ENCODE measurements at places on chromosomes 1 and 21. TPM values are rescaled to one million over a fixed set of nuclear protein-coding genes. Genes with fewer than 3 reads are reported as not detected.
A peak's percentile ranks its signal among the peaks of the same experiment; 100 is the strongest.

DNA sequence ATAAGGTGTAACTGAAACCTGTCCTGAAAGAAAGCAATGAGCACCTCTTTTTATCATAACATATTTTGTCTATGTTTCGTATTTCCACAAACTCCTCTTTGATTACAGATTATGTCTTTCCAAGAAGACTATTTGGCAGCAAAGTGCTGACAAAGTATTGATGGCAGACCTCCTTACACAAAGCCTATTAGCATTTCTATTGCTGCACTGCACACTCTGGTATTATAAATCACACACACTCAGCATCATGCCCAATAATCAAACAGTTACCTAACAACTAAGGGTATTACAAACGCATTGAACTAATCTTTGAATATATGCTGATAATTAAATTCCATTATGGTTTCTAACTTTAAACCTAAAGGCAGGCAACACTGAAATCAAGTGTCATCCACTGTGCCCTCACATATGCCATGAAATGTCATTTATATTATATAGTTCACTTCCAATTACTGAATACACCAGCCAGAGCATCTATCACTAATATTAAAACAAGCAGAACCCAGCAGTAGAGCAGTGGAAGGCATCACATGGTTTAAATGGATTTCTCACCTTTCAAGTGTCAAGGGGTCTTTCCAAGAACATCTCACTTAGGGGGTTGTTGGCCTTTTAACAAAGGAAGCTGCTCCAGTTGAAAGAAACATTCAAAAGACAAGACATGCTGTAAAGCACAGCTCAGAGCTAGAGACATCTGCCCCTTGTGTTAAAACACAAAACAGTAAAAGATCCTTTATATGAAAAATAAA lies 239.1 kb downstream of the RERE start:
- DNase-seq, result no peak

DNA sequence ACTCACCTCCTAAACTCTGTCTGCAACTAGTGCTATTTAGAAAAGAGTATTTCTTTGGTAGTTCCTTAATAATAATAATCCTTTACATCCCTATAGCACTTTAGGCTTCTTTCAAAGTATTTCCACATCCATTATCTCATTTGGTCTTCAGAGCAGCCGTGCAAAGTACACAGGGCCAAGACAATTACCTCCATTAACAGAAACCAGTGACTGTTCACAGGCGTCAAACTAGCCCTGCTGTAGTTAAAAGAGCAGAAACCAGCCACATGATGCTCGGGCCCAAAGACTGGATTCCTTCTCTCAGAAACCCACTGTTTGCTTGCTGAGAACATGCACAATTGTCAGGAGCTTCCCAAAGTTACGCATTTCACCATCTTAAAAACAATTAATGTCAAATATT lies 396.0 kb upstream of the DAB1 start:
- no peak for DNase-seq

DNA sequence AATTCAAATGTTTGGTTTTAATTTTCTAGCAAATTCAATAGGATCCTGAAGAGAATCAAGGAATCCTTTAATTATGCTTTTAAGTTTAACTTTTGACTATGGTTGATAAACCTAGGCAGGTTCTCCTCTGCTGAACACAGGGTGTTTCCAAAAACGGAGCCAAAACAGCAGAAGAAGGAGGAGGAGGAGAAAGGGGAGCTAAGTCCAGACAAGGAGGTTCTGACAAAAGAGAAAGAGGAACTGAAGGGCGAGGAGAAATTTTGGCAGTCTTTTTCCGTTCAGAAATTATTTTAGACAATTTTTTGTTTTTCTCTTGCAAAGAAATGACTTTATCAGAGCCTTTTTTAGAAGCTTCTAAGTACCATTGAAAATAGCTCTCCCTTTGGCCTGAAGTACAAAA lies 33.2 kb upstream of the FNBP1L start:
- DNase-seq, result no peak

- DNase-seq, result no peak
These were observed 16.5 kb downstream of the TADA1 start for GRCh38 chr1:166859597-166859996.

GRCh38 chr1:183185941-183186490 lies at the start of gene LAMC2:
Gene LAMC2 (plus strand): TSS chr1:183186264. CDS start chr1:183186353, 89 bp downstream.
- no peak for DNase-seq

DNA sequence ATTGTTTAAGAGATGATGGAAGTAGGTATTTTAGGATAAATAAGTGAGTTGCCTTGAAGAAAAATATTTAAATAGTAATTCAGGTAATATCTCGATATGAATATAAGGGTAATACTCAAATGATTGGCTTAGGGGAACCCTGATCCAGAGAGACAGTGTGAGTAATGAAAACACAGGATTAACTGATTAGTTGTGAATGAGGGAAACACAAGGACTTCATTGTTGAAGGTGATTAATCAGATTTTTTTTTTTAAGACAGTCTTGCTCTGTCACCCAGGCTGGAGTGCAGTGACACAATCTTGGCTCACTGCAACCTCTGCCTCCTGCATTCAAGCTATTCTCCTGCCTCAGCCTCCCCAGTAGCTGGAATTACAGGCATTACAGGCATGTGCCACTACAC lies 12.7 kb downstream of the SLC25A33 start:
- DNase-seq, result no peak

- no peak for DNase-seq
These were observed 1.5 kb upstream of the KCNA2 start for GRCh38 chr1:110607536-110608230.

DNA sequence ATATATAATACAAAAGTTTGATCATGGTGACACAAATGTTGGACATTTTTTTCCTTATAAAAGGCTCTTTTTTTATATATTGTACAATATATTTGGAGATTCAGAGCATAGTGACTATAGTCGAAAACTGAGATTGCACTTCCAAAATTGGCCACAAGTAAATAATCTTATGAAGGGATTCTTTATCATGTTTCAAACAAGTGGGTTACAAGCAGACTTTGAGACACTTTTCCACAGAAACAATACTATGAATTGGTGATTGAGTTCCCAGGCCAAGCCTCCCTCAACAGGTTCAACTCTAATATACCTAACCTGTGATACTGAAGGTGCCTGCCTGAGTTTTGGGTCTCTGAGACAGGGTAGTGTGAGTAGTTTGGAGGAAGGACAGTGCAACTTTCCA lies 13.8 kb downstream of the LEPR start:
- no peak for DNase-seq

DNA sequence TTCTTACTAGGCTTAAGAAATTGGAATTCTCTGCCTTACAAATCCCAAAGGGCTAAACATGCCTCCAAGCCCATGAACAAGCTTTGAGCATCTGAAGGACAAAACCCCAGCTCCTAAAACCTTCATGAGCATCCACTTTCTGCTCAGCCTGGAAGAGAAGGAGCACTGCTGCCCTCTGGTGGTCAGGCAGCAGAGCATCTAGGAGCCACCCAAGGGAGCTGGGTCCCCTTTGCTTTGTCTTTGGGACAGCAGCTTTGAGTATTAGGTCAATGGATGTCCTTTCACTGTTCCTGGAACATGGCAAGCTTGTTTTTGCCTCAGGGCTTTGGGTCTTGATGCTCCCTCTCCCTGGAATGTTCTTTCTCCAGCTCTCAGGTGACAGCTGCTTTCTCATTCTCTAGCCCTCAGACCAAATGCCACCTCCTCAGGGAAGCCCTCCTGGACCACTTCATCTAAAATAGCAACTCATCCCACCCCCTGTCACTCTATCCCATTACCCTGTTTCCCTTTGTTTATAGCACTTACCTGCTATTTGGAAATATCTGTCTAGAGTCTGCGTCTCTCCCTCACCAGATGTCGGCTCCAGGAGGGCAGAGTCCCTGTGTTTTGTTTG lies 25.7 kb downstream of the RAB7B start:
- peak; percentile 71 for DNase-seq

DNA sequence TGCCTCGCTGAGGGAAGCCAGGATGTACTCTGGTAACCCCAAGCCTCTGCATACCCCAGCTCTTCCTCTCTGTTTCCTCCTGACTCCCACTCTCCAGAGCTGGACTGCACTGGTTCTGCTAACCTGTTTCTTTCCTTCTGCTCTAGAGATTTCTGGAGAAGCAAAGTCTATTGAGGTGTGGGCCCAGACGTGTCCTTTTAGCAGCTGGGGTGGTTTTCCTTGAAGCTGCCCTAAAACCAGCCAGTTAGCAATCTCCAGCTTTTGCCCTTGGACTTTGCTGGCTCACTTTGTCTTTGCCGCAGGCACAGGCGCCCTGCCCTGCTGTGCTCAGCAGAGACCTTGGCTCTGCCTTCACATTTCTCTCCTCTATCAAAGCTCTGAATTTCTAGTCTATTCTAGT lies 171.8 kb upstream of the IVNS1ABP start:
- no peak for DNase-seq

DNA sequence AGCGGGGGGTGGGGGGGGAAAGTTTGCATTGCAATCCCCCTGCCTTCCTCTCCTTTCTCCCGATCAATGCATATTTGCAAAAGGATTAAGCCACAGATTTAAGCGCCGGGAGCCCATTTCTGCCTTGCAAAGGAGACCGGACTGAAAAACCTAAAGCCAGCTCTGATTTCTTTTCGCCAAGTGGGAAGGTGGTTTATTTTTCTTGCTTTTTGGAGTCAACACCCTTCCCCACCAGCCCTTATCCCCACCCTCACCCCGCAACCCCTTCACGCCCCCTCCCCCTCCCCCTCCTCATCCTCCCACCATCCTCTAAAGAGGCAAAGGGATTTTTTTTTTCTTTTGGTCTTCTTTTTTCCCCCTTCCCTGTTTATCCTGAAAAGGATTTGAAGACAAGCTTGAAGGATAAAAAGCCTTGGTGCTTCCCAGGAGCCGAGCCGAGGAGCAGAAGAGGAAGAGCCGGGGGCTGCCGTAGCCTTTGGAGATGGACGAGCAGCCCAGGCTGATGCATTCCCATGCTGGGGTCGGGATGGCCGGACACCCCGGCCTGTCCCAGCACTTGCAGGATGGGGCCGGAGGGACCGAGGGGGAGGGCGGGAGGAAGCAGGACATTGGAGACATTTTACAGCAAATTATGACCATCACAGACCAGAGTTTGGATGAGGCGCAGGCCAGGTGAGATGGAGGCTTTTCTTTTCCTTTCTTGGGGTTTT lies 513 bp downstream of the PBX1 start:
- no peak for DNase-seq

DNA sequence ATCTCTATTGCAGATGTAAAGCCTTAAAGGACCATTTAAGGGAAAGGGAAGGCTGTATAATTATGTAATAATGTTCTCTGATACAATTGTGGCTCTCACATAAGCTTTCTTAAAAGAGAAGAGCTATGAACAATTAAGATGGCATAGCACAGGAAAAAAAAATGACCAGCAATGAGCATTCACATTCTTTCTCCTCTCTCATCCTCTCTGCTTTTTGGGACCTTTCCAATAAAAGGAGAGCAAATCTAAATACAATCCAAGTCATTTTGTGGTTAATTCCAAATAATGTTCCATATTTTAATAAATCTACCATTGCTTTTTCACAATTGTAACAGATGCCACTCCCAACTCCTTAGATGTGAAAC lies 23.5 kb downstream of the SMYD3 start:
- DNase-seq, result no peak

DNA sequence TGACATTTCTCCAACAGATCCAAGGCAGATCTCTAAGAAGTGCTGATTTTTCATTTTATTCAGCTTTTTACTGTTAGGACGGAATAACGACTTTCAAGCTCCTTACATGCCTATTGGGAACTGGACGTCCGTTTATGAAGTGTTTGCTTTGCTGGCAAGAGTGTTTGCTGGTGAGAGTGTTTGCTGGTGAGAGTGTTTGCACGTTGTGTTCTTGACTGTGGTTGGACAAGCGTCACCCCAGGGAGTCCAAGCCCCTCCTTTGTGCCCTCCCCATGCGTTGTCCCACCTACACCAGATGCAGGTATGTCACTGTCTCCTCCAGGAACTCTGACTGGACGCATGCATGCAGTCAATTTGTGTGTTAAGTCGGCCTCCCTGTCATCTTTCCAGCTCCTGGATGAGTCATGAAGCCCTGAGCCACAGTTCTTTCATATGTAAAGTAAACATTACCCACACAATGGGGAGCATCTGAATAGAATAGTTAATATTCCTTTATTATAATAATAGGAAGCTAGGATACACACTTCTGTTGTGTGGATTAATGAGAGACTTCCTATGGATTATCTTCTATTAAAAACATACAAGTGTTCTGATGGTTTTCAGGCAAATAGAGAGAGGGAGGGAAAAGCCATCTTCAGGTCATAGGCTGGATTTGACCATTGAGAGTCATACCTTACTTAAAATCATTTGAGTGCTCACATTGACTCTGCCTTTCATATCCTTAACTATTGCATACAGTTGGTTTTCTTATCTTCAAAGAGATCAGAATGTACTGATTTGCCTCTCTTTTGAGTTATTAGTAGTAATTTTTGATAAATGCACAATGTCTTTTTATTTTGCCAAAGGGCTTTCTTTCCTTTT lies 119.2 kb downstream of the GALNT2 start:
- peak; percentile 76 for DNase-seq

GRCh38 chr1:85259912-85260274 lies 431 bp upstream of the C1orf52 start:
- DNase-seq, result no peak

DNA sequence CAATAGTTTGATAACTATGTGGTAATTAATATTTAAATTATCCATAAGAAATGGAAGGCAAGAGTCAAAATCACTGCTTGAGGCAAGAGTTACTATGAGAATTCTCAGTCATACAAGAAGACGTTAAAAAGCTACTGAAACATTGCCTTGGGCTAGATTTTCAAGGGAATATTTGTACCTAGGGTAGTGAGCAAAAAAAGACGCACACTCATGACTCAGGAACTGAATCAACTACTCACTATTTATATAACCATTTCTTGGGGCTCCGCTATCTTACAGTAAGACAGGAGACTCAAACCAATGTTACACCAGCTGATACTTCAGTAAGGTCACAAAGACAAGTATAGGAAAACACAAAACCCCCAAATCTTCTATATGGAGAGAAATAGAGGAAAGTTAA lies 151.5 kb upstream of the RNPC3 start:
- no peak for DNase-seq

DNA sequence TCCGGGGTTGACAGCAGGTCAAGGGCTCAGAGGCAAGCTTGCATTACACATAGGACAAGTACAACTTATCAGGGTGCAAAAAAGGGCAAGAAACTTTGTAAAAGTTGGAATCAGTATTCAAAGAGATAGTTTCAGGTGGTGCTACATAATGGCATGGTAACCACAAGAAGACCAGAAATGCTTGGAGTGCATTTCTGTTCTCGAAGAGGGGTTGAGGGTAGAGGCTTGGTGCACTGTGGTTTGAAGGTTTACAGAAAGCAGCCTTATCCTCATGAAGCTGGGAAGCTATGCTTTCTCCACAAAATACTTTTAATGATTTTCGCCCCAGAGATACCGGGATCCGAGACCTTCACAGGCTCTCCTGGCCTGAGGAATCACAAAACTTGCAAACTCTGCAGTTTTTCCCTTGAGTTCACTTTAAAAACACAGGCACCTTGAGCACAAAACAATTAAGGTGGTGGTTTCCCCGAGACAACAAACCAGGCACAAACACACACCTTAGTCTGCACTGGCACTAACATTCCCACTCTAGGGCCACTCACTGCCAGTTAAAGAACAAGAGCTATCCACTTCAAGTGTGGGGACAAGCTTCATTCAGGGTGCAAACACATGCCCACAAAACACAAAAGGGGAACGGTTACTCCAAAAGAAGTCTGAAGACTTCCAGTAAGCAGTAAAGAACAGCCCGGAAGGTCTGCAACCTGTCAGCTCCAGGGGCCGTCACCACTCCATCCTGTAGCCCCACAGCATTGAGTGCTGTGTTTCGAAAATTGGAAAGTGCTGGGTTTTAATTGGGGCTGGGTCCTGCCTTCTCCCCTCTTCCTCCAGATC lies 29.8 kb upstream of the NFIA start:
- no peak for DNase-seq

- no peak for DNase-seq
These were observed at the start of gene TCP10L for GRCh38 chr21:32585042-32585710. Gene TCP10L (minus strand): TSS chr21:32585523. CDS start chr21:32584304, 1,219 bp downstream.

CAP1 gene
- total RNA-seq, result 463 TPM

ATP5PB gene
- total RNA-seq, result 178 TPM

C1QTNF12 gene
- total RNA-seq, result 41.4 TPM

KCNE2 gene
- total RNA-seq, result not detected
